ENCODE measurements at places on chromosomes 3 and 15.
A peak's percentile ranks its signal among the peaks of the same experiment; 100 is the strongest.

- DNase-seq, result no peak
Observed at GRCh38 chr3:194269610-194270145, 81.5 kb downstream of the CPN2 start.

DNA sequence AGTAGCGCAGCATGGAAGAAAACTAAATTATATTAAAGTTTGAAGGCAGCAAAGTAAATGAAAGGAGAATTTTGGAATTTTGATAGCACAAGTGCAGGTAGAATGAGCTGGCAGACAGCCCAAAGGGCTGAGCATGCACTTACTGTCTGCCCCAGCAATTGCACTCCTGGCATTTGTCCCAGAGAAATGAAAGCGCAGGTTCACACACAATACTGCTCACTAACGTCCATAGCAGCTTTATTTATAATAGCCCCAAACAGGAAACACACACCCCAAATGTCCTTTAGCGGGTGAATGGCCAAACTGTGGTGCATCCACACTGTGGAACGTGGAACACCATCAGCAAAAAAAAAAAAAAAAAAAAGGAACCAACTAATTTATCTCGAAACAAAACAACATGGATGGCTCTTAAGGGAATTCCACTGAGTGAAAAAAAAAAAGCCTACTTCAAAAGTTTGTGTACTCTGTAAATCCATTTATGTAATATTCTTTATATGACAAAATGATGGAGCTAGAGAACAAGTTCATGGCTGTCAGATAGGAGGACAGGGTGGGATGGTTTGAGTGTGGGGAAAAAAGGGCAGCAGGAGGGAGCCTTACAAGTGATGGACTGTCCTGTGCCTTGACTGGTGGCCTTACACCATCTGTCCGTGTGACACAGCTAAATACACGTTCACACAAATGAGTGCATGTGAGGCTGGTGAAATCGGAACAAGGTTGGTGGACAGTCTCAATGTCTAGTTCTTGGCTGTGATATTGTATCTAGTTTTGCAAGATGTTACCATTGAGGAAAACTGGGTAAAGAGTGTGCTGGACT, 6.0 kb upstream of the TM2D3 start:
- no peak for DNase-seq

DNA sequence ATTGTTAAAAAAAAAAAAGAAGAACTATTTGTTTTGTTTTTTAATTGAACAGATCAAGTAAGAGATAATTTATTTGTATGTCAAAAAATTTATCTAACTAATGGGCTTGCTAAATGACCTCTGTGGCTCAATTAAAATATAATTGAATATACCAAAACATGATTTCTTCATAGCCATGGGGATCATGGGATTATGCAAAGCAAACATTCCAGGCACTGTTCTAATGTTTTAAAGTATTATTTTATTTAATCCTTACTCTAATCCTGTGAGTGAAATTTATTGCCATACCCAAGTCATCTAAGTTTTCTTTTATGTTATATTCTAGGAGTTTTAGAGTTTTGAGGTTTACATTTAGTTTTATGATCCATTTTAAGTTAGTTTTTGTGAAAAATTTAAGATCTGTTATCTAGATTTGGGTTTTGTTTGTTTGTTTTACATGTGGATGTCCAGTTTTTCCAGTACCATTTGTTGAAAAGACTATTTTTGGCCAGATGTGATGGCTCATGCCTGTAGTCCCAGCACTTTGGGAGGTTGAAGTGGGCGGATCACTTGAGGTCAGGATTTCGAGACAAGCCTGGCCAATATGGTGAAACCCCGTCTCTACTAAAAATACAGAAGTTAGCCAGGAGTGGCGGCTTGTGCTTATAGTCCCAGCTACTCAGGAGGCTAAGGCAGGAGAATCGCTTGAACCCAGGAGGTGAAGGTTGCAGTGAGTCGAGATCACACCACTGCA, 52.3 kb upstream of the CNOT10 start:
- no peak for DNase-seq

DNA sequence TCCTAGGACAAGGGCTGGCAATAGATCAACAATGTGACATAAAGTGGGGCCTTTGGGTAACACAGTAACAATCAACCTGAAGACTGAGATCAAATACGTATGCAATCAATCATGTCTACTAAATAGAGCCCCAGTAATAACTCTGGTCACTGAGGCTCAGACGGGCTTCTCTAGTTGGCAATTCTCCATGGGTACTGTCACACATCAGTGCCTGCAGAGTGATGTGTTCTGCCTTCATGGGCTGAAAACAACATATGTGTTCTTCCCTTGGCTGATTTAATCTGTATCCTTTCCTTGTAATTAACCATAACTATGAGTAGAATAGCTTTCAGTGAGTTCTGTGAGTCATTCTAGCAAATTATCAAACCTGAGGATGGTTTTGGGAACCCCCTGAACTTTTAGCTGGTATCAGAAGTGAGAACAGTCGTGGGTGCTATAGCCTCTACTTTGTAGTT, 113.6 kb downstream of the TMCO5A start:
- no peak for DNase-seq

DNA sequence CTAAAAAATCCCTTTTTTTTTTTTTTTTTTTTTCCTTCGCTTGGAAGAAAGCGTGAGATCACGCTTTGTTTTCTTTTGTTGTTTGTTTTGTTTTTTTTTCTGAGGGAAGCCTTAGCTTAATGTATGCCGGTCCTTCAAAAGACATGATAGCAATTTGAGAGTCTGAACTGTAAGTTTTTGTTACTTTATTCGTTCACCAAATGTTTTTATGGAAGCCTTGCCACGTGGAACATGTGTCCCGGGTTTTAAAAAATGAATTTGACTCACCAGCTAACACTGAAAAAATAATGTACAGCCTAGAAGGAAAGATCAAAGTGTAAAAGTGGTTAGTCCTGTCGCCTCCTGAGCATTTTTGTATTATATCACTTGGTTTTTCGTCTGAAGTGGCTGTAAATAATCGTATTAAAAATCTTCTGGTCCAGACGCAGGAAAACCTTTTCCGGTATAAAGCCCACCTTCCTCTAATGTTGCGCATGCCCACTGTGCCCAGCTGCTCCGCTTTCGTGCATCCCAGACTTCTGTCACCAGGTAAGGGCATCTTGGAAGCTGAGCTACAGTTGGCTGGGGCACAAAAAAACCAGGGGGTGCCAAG, 795 bp upstream of the MYNN start:
- no peak for DNase-seq

- DNase-seq, result no peak
Observed at GRCh38 chr3:23232854-23233253, 29.7 kb downstream of the UBE2E2 start.

DNA sequence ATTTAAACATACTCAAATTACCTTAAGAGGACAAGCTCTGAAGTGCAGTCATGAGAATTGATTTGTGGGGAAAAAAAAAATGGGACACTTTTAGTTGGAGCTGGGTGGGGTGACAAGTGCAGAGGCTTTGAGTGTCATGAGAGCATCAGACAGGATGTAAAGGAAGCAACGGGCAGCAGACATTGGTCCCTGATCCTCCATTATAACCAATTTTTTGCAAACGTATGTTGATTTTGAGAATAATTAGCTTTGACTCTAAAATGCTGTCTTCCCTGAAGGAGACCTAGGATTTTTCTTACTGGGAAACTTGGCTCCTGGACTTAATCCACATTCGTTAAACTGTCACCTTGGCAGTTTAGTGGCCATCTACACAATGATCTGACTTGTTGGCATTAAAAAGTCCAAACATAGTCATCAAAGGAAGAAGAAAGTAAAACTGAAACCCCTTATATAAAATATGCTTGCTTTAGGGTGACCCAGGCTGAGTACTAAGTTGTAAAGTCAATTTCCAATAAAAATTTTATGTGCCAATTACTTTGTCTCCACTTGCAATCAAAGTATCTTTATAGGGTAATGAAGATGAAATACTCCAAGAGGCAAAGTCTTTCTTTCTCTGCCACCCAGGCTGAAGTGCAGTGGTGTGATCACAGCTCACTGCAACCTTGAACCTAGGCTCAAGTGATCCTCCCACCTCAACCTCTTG, 45.6 kb downstream of the BCL2L10 start:
- DNase-seq, result no peak

DNA sequence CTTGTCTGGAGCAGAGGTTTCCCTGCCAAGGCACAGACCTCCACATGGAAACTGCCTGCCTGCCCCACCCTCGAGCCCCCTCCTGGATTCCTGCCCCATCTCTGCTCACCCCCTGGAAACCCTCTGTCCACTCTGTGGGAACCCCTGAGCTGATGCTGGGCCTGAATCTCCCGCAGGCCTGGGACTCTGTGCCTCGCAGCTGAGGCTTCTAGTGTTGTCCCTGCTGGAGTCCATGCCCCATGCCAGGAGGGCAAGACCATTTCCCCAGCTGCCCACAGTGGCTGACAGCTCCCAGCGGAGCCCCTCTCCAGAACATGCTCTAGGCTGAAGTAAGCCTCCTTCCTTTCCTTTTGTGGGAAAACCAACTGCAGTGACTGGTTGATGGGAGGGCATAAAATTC, 46.9 kb downstream of the SRGAP3 start:
- no peak for DNase-seq

GRCh38 chr3:4898454-4899313, 80.6 kb upstream of the BHLHE40 start:
- DNase-seq, result no peak

- DNase-seq, result no peak
Observed at GRCh38 chr15:43214592-43215295, 6.1 kb downstream of the EPB42 start.

GRCh38 chr3:58577269-58577821, at the start of gene FAM107A:
FAM107A (minus strand) TSS chr3:58577391; CDS start chr3:58569860, 7,531 bp downstream.
- no peak for DNase-seq

GRCh38 chr15:90221246-90221900, 12.4 kb downstream of the CIB1 start:
- DNase-seq, result no peak

GRCh38 chr15:88331291-88331690, 74.8 kb upstream of the NTRK3 start:
- DNase-seq, result peak; percentile 6

GRCh38 chr3:178950676-178951075, 120.9 kb downstream of the ZMAT3 start:
- no peak for DNase-seq

GRCh38 chr15:29844290-29844903, 22.1 kb upstream of the TJP1 start:
- no peak for DNase-seq

DNA sequence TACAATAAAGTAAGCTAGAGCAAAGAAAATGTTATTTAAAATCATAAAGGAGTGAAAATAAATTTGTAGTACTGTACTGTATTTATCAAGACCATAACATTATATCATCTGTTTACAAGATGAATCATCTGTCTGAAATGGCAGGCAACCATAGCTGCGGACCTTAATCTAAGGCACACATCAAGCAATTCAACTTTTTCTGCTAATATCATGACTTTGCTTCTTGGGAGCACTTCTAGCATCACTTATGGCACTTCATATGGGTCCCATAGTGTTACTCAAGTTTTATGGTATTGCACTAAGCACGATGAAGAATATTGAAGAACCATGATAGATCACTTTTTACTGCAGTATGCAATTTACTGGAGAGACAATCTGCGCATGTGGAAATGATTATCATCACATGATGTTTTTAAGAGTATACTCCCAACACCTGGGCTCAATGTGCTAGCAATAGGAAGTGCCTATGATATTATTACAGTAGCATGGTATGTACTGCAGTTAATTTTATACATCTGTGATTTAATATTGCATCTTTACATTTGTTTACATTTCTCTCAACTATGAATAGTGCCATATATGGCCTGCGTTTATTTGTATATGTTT, 137.7 kb upstream of the NECTIN3 start:
- DNase-seq, result no peak

DNA sequence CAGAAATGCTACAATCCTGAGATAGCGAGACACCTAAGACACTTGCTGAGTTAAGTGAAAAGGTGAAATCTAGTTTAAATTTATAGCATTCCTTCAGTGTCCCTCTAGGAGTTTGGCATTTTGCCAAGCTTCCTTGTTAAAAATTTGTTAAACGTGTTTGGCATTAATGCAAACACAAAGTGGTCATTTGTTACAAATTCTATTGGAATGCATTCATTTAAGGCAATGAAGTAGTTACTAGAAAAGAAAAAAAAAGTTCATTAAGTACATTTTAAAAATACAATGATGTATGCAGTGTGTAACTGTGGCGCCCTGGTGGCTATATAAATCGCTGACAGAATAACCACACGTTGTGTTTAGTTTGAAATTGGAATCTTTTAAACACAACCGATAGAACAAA, 31.3 kb upstream of the WNT5A start:
- no peak for DNase-seq

DNA sequence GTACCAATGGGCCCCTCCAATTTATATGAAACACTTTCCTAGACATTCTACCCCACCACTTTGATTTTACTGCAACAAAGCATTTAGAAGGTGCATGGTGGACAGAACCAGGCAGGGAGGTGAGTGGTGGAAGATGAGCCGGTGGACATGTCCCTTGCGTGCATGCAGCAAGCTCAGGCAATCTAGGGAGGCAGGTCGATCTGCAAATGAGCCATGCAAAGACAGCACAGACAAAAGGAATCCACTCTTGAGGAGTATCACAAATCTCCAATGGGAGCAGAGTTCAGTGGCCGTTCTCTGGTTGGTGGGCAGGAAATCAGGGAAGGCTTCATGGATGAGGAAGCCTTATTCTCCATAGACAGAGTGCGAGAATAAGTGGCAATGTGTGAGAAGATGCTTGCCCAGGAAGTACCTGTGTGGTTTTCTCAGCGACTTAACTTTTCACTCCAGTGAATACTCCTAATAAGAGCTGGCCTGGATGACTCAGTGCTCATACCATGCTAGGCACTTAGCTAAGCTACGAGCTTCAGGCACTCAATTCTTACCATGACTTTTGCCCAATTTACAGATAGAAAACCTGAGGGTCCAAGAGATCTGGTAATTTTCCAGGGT, 152.5 kb downstream of the FOXP1 start:
- no peak for DNase-seq

DNA sequence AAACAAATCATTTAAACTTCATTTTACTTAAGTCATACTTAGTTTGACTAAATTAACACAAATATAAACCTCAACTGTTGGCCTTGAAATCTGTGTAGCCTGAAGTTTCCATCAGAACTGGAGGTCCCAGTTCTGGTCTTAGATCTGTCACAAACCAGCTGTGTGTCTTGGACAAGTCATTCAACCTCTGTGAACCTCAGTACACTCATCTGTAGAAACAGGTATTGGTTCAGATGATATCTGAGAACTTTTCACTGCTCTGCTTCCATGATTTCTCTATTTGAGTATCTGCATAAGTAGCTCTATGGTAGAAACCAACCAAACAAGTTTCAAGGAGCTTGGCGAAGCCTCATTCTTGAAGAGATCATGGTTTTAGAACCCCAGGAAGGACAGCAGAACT, 60.4 kb upstream of the SLC2A2 start:
- DNase-seq, result no peak

- DNase-seq, result no peak
Observed at GRCh38 chr15:96595951-96596350, 265.5 kb downstream of the NR2F2 start.

GRCh38 chr3:108416111-108416869, 94.1 kb downstream of the MYH15 start:
- DNase-seq, result no peak
